Fibroblast of skin of back (primary cell): ENCODE measurements at places on chromosomes 6 and 20.
A peak's percentile ranks its signal among the peaks of the same experiment; 100 is the strongest.

- peak; percentile 82 for DNase-seq
These were observed 5.4 kb upstream of the PLAGL1 start for GRCh38 chr6:144013486-144013909.

GRCh38 chr6:20182069-20182468 is 30.2 kb downstream of the MBOAT1 start:
- no peak for DNase-seq

DNA sequence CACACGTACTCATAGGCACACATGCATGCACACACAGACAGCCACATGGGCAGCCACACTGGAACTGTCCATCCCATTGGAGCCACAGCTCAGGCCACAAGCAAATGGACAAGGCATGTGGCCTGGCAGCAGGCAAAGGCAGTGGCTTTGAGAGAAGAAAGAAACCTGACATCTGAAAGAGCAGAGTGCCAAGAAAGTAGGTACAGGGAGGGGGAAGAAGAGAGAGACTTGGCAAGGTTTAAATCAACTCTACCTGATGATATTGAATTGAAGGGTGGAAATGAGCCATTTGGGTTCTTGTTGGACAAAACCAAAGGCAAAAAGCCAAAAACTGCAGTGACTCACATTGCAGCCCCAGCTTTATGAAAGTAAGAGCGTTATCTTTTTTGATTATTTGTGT is 142.7 kb downstream of the PCSK2 start:
- no peak for DNase-seq

DNA sequence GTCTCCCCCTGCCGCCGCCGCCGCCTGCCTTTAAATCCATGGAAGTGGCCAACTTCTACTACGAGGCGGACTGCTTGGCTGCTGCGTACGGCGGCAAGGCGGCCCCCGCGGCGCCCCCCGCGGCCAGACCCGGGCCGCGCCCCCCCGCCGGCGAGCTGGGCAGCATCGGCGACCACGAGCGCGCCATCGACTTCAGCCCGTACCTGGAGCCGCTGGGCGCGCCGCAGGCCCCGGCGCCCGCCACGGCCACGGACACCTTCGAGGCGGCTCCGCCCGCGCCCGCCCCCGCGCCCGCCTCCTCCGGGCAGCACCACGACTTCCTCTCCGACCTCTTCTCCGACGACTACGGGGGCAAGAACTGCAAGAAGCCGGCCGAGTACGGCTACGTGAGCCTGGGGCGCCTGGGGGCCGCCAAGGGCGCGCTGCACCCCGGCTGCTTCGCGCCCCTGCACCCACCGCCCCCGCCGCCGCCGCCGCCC is 474 bp downstream of the CEBPB start:
- peak; percentile 67 for DNase-seq
